ENCODE measurements at places on chromosomes 6 and 20. TPM values are rescaled to one million over a fixed set of nuclear protein-coding genes. Genes with fewer than 3 reads are reported as not detected.

CDH4 gene
- 0.18 TPM for polyA plus RNA-seq

DNA sequence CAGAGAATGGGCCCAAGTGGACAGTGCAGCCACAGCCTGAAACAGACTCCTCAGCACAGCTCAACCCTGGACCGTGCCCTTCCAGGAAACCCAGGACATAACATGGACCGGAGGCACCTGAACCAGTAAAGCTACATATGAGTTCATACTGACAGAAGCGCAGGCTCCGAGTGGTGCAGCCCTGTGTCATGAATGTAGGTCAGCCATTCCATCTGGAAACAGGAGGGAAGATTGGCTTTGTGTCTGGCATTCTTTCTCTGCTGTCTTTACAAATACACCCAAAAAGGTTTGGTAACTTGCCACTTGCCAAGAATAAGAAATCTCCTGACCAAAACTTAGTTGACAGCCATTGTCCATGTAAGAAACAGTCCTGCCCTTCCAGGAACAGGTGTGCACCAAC lies 366.6 kb downstream of the RNGTT start:
- DNase-seq, result no peak

KCNQ2 gene
- not detected for polyA plus RNA-seq

- no peak for DNase-seq
These were observed 185.0 kb downstream of the TAF4 start for GRCh38 chr20:61880706-61881105.

IRAK1BP1 gene
- 1.5 TPM for polyA plus RNA-seq

BEND6 gene
- 0.13 TPM for polyA plus RNA-seq

TMEM170B gene
- 0.92 TPM for polyA plus RNA-seq

- no peak for DNase-seq
These were observed 249.5 kb downstream of the ADGRG6 start for GRCh38 chr6:142551274-142551811.

DNA sequence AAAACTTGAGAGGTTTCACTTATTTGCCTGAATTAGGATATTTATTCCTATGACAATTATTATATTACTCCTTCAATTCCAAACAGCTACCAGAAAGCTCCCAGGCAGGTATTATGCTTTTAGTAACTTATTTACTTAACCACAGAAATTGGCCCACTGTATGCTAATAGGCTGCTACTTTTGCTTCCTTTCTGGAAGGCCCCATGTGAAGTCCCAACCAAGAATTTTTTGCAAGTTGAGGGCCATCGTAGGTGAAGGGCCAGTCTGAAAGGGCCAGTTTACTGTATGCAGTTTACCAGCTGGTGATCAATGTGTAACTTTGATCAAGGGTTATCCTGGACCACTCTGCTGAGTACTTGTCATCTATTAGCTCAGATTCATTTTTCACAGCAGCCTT lies 45.0 kb downstream of the EDN1 start:
- no peak for DNase-seq

PRR18 gene
- not detected for polyA plus RNA-seq

DNA sequence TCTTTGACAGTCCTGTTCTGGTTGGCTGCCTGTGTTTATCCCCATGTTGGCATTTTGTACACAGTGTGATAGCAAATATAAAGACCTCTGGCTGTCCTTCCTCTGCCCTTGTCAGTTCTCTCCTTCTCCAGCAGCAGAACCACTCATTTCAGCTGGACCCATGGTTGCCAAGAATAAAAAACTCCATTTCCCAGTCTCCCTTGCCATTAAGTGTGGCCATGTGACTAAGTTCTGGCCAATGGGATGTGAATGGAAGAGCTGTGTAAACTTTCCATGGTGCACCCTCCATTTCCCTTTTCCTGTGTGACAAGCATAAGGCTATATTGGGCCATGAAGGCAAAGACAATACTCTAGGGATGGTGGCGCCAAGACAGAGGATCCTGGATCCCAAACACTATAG lies 78.4 kb upstream of the TBC1D7 start:
- DNase-seq, result no peak

CST2 gene
- polyA plus RNA-seq, result not detected

SMOC2 gene
- polyA plus RNA-seq, result not detected

DNA sequence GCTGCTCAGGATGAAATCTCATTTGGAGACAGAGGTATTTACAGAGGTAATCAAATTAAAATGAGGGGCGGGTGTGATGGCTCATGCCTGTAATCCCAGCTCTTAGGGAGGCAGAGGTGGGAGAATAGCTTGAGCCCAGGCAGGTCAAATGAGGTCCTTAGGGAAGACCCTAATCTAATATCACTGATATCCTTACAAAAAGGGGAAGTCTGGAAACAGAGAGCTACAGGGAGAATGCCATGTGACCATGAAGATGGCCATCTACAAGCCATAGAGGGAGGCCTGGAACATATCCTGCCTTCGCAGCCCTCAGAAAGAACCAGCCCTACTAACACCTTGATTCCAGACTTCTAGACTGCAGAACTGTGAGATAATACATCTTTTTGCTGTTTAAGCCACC lies 8.3 kb downstream of the MTCL3 start:
- no peak for DNase-seq

DNA sequence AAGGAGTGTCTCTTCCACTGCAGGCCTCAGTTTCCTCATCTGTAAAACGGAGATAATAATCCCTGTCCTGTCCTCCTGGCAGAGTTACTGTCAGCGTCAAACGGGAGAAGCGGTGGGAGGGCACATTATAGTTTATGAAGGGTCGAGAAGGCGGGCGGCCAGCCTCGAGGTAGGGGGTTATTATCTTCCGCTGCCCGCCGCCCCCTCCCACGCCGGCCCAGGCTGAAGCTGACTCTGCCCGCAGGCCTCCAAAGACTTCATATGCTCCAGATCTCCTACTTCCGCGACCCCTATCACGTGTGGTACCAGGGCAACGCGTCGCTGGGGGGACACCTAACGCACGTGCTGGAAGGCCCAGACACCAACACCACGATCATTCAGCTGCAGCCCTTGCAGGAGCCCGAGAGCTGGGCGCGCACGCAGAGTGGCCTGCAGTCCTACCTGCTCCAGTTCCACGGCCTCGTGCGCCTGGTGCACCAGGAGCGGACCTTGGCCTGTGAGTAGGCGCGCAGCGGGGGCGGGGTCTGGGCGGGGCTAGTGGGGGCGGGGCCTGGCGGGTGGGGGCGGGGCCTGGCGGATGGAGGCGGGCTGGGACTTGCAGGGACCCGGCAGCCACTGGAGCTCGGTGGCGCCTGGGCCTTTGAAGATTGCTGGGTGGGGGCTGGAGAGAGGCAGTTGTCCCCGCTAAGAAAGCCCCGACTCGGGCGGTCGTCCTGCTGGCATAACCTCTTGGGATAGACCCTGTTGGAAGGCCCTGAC lies 2.8 kb downstream of the PROCR start:
- peak; percentile 48 for DNase-seq

DNA sequence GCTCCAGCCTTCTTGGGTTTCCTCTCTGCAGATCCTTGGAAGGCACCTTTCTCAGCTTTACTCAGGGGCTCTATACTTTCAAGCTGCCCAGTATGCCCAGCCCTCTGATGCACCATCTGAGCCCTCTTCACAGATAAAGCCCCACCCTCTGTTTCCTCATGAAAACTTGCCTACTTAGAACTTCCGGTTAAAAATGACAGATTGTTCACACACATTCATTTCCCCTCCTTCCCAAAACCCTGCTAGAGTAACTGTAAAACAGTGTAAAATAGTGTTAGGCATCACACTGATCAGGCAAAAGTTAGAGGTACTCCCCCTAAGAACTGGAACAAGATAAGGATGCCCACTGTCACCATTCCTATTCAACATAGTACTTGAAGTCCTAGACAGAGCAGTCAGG lies 14.0 kb upstream of the GCM1 start:
- no peak for DNase-seq

DTNBP1 gene
- 26.0 TPM for polyA plus RNA-seq

IL17A gene
- not detected for polyA plus RNA-seq

GRCh38 chr6:4480788-4481735 lies 295.1 kb upstream of the CDYL start:
- no peak for DNase-seq

GRCh38 chr6:52363228-52363867 lies 1.4 kb downstream of the PAQR8 start:
- no peak for DNase-seq

HSPA12B gene
- polyA plus RNA-seq, result 3.6 TPM

- DNase-seq, result no peak
These were observed 12.1 kb downstream of the SYNGAP1 start for GRCh38 chr6:33431880-33432541.

DNA sequence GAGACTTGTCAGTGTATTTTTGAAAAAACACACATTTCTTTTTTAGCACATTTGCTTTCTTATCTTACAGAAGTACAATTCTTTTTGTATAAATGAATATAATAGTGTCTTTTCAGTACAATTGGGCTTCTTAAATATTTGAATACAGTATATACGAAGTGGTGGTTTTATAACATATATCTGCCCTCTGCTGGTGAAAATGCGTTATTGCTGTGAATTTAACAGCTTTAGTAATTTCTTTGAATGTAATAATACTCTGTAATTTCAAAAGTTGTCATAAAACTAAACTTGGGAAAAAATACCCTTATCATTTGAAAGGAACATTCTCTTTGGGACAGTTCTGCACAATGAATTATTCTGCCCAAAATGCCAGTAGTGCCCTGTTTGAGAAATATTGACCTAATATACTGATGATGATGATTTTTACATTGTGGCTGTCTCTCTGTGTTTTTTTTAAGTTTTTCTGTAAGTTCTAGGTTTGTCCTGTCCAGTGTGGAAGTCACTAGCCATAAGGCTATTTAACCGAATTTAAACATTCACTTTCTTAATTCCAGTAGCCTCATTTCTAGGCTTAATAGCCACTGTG lies 19.0 kb downstream of the SMAP1 start:
- peak; percentile 59 for DNase-seq

GRCh38 chr6:136134751-136135150 lies 115.4 kb downstream of the MTFR2 start:
- no peak for DNase-seq

DNA sequence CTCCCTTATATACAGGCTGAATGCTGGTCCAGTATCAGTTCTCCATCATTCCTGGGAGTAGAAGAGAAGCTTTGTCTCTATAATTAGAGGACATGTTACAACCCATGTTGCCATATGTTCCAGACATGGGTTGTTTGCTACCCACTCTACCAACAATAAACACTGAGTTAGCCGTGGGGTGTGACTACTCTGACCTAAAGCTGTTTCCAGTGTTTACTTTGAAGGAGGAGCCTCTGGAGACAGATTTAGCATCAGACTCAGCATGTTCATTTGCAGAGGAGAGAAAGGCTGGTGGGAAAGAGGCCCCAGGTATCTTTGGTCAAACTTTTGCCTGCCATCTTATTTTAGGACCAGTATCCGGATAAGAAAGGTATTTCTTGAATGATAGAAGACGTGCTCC lies 157.9 kb upstream of the SNX9 start:
- no peak for DNase-seq

COL20A1 gene
- not detected for polyA plus RNA-seq

DNA sequence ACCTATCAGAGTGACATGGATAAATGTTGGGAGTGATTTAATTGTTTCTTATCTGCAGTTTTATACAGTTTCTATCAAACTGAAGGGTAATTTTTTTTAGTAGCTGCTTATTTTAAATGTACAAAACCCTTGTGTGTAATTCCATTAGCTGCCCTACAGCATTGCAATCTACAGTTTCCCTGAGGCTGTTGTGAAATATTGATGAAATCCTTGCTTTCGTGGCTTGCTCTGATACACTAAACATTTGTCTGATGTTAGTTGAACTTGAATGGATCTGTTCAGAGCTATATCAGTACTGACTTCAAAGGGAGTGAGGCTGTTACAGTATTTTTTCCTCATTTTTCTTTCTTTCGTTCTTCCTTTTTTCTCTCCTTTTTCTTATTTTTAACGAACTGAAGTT lies 255.4 kb downstream of the TSHZ2 start:
- no peak for DNase-seq

- DNase-seq, result no peak
These were observed 276.6 kb upstream of the BMP2 start for GRCh38 chr20:6490849-6491248.

DNA sequence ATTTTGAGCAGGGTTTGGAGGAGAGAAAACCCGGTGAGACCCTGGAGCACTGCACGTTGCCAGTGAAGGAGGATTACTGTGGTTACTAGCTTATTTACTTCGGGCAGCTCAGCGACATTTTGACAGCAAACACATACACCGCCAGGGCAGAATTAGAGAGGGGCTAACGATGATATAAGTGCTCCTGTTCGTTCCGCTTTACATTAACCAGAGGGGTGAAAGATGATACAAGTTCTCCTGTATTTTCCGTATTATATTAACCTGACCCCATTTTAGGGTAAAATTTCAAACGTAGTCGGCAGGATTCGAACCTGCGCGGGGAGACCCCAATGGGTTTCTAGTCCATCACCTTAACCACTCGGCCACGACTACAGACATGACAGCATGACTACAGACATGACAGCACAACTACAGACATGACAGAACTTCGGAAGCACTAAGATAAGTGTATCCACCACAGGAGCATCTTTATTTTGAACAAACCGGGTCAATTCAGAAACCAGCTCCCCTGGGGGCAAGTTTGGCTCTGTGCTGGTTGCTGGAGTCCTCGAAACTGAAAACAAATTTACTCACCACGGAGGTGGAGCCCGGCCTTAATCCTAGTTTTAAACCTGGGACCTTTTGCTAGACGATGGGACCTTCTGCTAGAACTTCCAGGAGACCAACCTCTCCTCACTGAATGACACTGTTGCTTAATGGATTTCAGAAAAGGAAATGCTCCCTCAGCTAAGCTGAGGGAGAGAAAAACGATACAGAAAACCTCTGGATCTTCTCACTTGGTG lies 80.4 kb upstream of the ZNF184 start:
- peak; percentile 7 for DNase-seq

- DNase-seq, result no peak
These were observed 240.0 kb downstream of the HDGFL1 start for GRCh38 chr6:22809370-22809769.

RXRB gene
- polyA plus RNA-seq, result 44.4 TPM

- DNase-seq, result no peak
These were observed 136.8 kb downstream of the QRSL1 start for GRCh38 chr6:106766201-106766600.

GRCh38 chr6:148345176-148345575 lies 2.5 kb downstream of the SASH1 start:
- DNase-seq, result peak; percentile 67

- DNase-seq, result peak; percentile 97
These were observed at the start of gene DHX35 for GRCh38 chr20:38962044-38962927. Gene DHX35, plus strand, starts transcription at chr20:38962344. Its CDS starts 24 bp downstream, at chr20:38962368.

MUCL3 gene
- polyA plus RNA-seq, result not detected

GRCh38 chr6:108080010-108080780 lies 5.7 kb upstream of the OSTM1 start:
- DNase-seq, result no peak

DNA sequence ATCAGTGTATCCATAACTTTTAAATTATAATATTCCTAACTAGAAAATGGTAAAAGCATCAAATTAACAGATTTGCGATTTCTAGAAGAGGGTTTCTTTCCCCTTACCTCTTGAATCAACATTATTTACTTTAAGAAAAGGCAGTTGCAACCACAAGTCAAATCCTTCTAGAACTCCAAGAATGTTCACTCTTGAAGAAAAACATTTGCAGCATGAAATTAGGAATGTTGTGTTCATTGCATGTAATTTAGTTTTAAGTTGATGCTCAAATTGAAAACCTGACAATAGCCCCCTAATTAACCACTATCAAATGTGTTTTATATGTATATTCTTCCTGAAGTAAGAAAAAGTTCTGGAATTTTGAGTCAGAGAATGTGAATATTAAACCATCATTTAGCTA lies 2.3 kb upstream of the REV3L start:
- DNase-seq, result no peak

C20orf204 gene
- 4.5 TPM for polyA plus RNA-seq

SGK1 gene
- polyA plus RNA-seq, result 113 TPM

GFRA4 gene
- not detected for polyA plus RNA-seq

ASIP gene
- polyA plus RNA-seq, result not detected
